ENCODE measurements at places on chromosomes 11 and 22.

GRCh38 chr11:94731880-94732601, 36.1 kb upstream of the AMOTL1 start:
- H3K4me1 ChIP-seq = peaks cover 36% of the 10 kb centered on the region
- H3K4me3 ChIP-seq = no peak overlapping the region
- H3K27me3 ChIP-seq = no peaks in the 10 kb centered on the region
- no peak overlapping the region for H3K27ac ChIP-seq
- H3K36me3 ChIP-seq = no peaks in the 10 kb centered on the region

DNA sequence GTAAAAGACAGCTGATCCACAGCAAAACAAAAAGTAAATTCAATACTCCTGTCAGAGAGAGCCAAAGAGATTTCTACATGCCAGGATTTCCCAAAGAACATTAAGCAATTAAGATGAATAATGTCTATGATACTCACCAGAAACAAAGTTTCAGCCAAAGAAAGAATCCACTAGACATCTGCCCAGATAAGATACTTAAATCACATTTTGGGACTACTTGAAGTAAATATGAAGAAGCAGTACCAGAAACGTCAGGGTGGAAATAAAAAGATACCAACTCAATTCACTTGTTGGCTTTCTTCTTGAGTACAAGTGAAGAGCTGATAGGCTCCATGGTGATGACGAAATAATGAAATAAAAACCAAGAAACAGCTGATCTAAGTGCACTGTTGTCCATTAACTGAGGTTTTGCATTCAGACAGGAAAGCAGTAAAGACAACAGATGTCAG, 31.6 kb upstream of the ARHGAP32 start:
- peaks cover 8% of the 10 kb centered on the region for H3K36me3 ChIP-seq
- no peak overlapping the region for H3K4me3 ChIP-seq
- DNase-seq = peak; percentile 38
- H3K4me1 ChIP-seq = peaks cover 37% of the 10 kb centered on the region
- no peaks in the 10 kb centered on the region for H3K27me3 ChIP-seq

DNA sequence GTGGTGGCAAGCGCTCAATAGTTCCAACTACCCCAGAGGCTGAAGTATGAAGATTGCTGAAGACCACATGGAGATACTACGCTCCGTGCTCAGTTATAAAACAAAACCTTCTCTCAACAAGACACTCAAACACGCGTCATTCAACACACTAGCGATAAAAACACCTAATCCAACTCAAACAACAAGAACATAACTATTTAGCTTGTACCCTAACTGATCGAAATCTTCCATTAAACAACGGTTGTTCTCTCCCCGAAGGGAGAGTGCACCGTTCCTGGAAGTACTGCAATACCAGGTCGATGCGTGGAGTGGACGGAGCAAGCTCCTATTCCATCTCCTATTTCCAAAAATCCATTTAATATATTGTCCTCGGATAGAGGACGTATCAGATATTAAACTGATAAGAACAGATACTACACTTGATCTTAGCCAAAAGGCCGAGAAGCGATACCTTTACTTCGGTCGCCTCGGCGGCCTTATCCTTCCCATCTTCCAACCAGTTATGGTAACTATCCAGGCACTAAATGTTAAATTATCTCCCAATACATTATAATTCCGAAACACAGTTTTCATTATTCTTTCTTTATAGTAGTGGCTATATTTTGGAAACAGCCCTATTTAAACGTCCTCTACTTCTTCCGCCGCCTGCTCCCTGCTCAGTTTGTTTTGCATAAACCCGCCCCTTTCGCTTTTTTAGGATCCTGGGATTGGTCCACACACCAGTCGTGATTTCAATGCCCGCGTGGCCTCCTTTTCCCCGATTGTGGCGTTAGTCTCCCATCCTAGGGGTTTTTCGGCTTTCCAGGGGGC, 2.2 kb upstream of the WDR74 start:
- peak overlapping the region; percentile 44 for H3K4me3 ChIP-seq
- DNase-seq = peak; percentile 100
- peaks cover 16% of the 10 kb centered on the region for H3K36me3 ChIP-seq
- peaks cover 17% of the 10 kb centered on the region for H3K4me1 ChIP-seq

DNA sequence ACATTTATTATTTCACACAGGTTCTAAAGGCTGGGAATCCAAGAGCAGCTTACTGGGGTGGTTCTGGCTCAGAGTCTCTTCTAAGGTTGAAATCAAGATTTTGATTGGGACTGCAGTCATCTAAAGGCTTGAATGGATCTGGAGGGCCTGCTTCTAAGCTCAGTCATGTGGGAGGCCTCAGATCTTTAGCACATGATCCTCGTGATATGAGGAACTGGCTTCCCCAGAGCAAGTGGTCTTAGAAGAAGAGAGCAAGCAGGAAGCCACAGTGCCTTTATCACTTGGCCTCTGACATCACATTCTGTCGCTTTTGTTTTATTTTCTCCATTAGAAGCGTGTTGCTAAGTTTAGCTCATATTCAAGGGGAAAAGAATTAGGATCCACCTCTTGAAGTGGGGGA, 88.9 kb downstream of the ARFGAP2 start:
- no peaks in the 10 kb centered on the region for H3K4me1 ChIP-seq
- H3K36me3 ChIP-seq = no peaks in the 10 kb centered on the region
- no peaks in the 10 kb centered on the region for H3K27me3 ChIP-seq

GRCh38 chr11:35391922-35392688, 27.3 kb downstream of the SLC1A2 start:
- H3K36me3 ChIP-seq = no peaks in the 10 kb centered on the region
- no peak overlapping the region for H3K27ac ChIP-seq
- no peak overlapping the region for H3K4me3 ChIP-seq
- H3K4me1 ChIP-seq = peaks cover 18% of the 10 kb centered on the region

DNA sequence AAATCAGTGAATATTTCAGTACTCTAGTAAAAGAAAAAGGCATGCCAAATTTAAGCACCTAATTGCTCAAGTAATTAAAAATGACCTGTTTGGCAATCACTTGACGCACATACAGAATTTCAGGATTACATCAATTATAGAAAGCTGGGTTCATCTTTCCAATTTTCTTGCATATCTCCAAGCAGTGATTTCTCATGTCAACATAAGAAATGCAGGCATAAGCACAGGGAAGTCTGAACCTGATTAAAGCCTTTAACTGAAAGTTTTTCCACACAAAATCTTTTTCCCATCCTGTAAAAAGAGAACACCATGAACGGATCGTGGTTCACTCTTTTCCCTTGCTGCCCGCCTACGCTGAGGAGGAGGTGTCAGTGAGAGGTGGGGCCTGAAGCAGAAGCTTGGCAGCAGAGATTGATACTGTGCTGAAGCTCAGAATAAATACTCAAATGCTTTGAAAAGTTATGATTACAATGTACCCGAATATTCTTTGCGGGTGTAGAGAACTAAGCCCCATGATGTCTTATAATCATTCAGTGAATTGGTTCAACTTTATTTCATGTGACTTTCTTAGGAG, 704.1 kb upstream of the CCDC90B start:
- H3K27me3 ChIP-seq = peaks cover 9% of the 10 kb centered on the region
- H3K4me3 ChIP-seq = no peak overlapping the region
- no peak overlapping the region for H3K27ac ChIP-seq

DNA sequence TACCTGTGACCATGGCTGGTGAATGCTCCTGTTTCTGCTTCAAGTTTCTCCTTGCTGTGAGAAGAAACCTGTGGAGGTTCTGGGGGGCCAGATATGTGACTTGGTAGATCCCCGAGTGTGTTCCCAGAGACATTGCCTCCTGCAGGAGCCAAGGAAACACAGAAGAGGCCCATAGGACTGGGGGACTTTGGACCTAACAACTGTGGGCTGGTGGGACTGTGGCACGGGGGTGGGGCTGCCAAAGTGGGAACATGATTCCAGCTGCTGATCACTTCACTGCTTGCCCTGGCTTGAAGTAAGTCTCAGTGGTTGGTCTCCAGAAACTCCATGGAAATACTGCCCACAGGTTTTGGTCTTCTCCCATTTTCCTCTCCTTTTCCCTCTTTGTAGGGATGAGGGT, 4.1 kb upstream of the NR1H3 start:
- DNase-seq = no peak
- no peak overlapping the region for H3K4me3 ChIP-seq
- H3K27me3 ChIP-seq = no peaks in the 10 kb centered on the region
- no peaks in the 10 kb centered on the region for H3K36me3 ChIP-seq

DNA sequence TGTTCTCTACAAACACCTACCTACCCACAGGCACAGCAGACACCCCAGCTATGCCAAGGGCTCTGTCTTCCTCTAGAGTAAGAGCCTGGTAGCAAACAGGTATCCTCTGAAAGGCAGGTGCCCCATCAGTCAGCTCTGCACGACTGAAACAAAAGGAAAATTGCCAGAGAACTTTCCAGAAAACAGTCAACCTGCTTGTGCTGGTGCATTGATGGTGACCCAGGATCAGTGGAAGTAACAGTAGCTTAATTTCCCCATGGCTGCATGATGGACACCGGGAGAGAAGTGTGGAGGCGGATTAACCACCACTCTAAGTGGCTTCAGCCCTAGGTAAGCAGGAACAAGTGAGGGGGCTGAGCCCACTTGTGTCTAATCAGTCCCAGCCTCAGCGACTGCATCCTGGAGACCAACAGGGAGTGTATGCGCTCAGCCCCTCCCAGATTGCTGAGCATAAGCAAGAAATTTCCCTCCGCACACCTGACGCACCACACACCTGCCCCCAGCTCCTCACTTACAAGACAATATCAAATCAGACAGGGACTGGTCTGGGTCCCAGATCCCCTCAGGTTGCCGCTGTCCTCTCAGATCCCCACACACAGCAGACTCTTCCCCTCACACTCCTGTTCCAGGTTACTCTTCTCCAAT, 70.7 kb upstream of the IGLL5 start:
- no peaks in the 10 kb centered on the region for H3K36me3 ChIP-seq
- H3K4me1 ChIP-seq = no peaks in the 10 kb centered on the region
- H3K27ac ChIP-seq = no peak overlapping the region
- no peaks in the 10 kb centered on the region for H3K27me3 ChIP-seq

GRCh38 chr11:32420937-32421901, 14.1 kb downstream of the WT1 start:
- H3K36me3 ChIP-seq = no peaks in the 10 kb centered on the region
- H3K27me3 ChIP-seq = peaks cover 25% of the 10 kb centered on the region
- peak; percentile 81 for DNase-seq
- no peak overlapping the region for H3K27ac ChIP-seq

DNA sequence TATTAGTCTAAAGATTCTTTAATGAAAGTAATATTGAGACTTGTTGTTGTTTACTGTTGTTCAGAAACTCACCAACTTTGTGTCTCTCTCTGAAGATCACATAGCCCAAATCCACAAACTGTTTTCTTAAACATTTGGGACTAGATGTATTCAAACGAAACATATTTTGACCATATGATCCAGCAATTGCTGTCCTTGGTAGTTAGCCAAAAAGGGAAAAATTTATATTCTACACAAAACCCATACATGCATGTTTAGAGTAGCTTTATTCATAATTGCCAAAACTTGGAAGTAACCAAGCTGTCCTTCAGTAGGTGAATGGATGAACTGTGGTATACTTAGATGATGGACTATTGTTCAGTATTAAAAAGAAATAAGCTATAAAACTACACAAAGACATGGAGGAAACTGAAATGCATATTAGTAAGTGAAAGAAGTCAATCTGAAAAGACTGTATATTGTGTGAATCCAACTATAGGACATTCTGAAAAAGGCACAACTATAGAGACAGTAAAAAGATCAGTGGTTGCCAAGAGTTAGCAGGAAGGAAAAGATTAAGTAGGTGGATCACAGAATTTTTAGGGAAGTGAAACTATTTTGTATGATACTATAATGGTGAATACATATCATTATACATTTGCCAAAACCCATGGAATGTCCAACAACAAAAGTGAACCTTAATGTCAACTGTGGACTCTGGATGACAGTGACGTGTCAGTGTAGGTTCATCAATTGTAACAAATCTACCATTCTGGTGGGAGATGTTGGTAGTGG, 442.9 kb downstream of the INSC start:
- peaks cover 3% of the 10 kb centered on the region for H3K27me3 ChIP-seq
- no peak overlapping the region for H3K4me3 ChIP-seq
- no peak overlapping the region for H3K27ac ChIP-seq
- H3K36me3 ChIP-seq = no peaks in the 10 kb centered on the region
- DNase-seq = no peak

- peak; percentile 62 for DNase-seq
- no peak overlapping the region for H3K4me3 ChIP-seq
- no peak overlapping the region for H3K27ac ChIP-seq
- H3K36me3 ChIP-seq = no peaks in the 10 kb centered on the region
Observed at GRCh38 chr11:133134314-133135173, 397.8 kb downstream of the OPCML start.

DNA sequence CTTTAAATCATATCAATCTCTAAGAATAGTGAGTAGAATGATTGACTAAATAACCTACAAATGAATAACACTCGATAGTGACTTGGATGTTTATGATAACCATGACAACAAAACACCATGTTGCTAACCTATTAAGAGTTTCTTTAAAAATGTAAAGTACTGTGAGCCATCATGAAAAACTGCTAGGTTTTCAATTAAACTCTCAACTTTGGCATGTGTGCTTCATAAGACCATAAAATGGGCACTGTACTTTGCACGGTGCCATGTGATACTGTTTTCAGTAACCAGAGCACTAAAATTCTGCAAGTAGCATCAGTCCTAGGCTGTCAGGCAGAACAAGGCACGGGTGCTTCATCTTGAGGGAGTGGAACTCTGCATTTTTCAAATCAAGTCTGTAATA, 96.2 kb upstream of the TRIM77 start:
- H3K27ac ChIP-seq = no peak overlapping the region
- no peak for DNase-seq
- H3K27me3 ChIP-seq = no peaks in the 10 kb centered on the region
- no peak overlapping the region for H3K4me3 ChIP-seq

GRCh38 chr11:64802370-64803157, 450 bp downstream of the MAP4K2 start:
- peak overlapping the region; percentile 56 for H3K4me3 ChIP-seq
- H3K27me3 ChIP-seq = no peaks in the 10 kb centered on the region
- peak overlapping the region; percentile 85 for H3K27ac ChIP-seq
- DNase-seq = no peak
- peaks cover 23% of the 10 kb centered on the region for H3K4me1 ChIP-seq
- H3K36me3 ChIP-seq = peaks cover 6% of the 10 kb centered on the region

DNA sequence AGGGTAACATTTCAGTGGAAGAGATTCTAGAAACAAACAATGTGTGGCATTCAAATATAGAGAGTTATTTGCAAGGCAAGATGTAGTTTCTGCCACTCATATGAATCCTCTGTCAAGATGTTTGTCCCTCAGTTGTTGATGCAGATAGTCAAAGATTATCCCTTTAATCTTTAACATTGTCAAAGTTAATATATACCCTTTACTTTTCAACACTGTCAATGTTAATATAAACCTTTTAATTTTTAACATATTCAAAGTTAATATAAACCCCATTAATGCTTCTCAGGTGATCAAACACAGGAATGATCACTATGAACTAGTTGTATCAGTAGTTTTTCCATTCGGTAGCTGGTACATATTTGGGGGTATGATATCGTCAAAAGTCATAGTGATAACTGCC, 51.9 kb upstream of the PICALM start:
- H3K27ac ChIP-seq = no peak overlapping the region
- no peaks in the 10 kb centered on the region for H3K4me1 ChIP-seq
- H3K36me3 ChIP-seq = no peaks in the 10 kb centered on the region
- H3K27me3 ChIP-seq = no peaks in the 10 kb centered on the region

GRCh38 chr11:12091956-12092558, 18.3 kb upstream of the MICAL2 start:
- H3K4me1 ChIP-seq = peaks cover under 1% of the 10 kb centered on the region
- no peaks in the 10 kb centered on the region for H3K36me3 ChIP-seq
- H3K27me3 ChIP-seq = no peaks in the 10 kb centered on the region
